ENCODE measurements at places on chromosomes 12 and 14. TPM values are rescaled to one million over a fixed set of nuclear protein-coding genes. Genes with fewer than 3 reads are reported as not detected.

- DNase-seq, result no peak
Measured at GRCh38 chr12:119245904-119246494, 67.3 kb downstream of the HSPB8 start.

DNA sequence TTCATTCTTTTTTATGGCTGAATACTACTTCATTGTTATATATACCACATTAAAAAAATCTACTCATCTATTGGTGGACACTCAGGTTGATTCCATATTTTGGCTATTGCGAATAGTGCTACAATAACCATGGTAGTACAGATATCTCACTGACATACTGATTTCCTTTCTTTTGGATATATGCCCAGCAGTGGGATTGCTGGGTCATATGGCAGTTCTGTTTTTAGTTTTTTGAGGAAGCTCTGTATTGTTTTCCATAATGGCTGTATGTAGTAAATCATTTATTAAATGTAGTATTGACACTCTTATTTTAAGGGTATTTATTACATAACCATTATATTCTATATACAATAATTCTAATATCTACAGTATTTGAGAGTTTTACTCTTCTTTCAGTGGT is 43.7 kb downstream of the PTCSC3 start:
- DNase-seq, result no peak

The ST8SIA1 gene
- 0.26 TPM for polyA plus RNA-seq

GRCh38 chr14:33788161-33788560 is 162.7 kb downstream of the EGLN3 start:
- DNase-seq, result no peak

The TMEM116 gene
- polyA plus RNA-seq, result 11.1 TPM

- no peak for DNase-seq
Measured at GRCh38 chr12:55874443-55874842, 31.7 kb upstream of the MMP19 start.

GRCh38 chr14:95361373-95362137 is 41.8 kb upstream of the CLMN start:
- DNase-seq, result no peak

DNA sequence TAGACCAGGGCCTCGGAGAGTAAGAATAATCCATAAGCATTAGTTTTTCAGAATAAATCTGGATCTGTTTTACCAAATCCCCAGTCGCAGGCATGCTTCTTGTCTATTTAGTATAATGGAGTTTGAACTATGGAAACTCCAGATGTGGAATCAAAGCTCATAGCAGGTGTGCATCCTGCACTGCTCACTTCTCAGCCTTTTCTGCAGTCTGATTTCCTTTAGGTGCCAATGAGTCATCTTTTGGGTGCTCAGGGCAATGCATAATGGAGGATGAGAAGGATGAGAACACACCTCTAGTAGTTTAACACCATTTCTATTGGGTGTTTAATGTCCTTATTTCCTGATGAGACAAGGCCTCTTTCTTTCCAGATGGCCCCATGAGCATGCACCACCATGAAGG is 961.2 kb downstream of the TMEM121 start:
- no peak for DNase-seq

DNA sequence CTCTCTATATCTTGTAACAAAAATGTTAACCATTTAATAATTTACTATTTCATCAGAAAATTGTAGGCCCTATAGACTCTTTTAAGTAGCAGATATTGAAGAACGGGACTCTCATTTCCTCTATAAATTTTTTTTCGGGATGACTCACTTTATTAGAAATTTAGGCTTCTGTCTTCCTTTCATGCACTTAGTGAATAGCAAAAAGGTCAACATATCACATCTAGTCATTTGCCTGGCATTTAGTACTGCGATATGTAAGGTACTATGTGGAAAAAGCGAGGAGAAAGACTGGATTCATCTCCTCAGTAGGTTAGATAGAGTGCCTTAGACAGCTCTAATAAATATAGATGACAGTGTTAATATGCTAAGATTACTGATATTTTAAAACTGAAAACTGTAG is 166.3 kb upstream of the PTPRQ start:
- DNase-seq, result no peak

Measured in AG04450 (cell line).